ENCODE measurements at places on chromosomes 4 and X.

GRCh38 chr4:602559-602942 lies 22.8 kb upstream of the PDE6B start:
- peak; percentile 88 for DNase-seq

DNA sequence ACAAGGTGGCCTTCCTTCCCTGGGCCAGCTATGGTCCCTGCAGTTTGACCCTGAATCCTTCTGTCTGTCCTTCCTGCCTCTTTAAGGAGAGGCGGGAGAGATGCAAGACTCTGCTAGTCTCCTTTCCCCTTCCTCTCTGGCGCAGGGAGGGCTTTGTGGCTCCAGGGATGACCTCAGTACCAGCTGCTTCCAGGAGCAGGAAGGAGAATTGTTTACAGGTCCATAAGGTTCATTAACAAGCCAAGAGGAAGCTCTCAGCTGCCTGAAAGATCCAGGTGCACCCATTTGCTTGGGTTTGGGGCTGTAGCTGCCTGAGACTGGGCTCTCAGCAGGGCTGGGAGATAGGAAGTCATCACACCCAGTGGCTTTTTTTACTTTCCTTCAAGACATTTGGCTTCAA lies 4.0 kb upstream of the FATE1 start:
- no peak for DNase-seq

DNA sequence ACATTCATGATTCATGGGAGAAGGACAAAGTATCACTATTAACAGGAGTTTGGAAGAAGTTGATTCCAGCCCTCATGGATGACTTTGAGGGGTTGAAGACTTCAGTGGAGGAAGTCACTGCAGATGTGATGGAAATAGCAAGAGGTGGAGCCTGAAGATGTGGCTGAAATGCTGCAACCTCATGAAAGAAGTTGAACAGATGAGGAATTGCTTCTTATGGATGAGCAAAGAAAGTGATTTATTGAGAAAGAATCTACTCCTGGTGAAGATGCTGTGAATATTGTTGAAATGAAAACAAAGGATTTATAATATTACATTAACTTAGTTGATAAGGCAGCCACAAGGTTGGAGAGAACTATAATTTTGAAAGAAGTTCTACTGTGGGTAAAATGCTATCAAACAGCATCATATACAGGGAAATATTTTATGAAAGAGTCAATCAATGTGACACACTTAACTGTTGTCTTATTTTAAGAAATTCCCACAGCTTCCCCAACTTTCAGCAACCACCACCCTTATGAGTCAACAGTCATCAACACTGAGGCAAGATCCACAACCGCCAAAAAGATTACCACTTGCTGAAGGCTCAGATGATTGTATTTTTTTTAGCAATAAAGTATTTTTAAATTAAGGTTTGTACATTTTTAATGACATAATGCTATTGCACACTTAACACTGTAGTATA lies 302.6 kb downstream of the CBLL2 start:
- no peak for DNase-seq

- DNase-seq, result no peak
Observed at GRCh38 chrX:48966796-48967579, 4.7 kb downstream of the KCND1 start.

DNA sequence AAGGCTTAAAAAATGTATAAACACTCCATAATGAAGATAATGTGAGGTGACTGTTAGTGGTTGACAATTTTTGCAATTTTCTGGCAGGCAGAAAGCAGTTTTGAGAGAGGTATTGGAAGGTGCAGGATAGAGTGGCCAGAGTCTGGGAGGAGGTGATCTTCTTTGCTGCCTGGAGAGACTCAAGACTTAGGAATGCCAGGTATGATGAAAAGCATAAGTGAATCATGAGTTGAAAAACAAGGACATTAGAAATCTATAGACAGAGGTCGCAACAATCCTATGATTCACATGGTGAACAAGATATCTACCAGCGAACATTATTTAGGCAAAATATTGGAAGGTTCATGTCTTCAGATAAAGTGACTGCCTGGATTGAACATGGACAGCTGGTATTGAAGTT lies 118.5 kb downstream of the CFAP299 start:
- DNase-seq, result no peak

- DNase-seq, result no peak
Observed at GRCh38 chrX:149079805-149080406, 425.2 kb downstream of the IDS start.

DNA sequence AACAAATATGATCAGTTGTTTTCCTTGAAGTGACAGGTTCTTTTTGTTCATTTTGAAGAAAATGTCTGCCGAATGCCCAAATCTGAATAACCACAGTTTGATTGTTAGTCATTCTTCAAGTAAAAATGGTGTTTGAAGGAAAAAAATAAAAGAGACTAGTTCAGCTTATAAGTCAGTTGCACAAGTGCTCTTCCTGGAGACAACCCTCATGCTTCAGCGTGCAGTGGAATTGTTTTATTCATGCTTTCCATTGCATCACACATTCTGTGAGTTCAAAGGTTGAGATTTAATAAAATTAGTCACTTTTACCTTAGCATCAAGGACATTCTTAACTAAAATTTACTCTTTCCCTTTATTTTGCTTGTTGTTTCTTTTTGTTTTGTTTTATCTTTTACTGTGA lies 404.9 kb downstream of the ZNF674 start:
- DNase-seq, result no peak

GRCh38 chrX:15359701-15360100 lies 24.4 kb upstream of the PIGA start:
- DNase-seq, result no peak

GRCh38 chrX:74344280-74344622 lies 40.3 kb downstream of the ZCCHC13 start:
- DNase-seq, result no peak

DNA sequence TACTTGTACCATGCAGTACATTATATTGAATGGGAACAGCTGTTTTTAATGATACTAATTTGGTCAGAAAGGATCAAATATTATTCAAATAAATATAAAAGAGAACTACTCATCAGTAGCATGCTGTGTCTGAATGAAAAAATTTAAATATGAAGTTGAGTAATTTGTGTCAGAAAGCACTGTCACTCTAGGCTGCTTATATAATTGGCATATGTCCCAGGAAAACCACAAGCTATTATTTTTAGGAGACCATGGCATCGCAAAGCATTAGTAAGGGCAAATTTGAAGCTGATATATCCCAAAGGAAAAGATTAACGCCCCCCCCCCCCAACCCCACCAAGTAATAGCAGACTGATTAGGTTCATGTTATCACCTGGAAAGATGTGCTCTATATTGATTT lies 388.5 kb upstream of the SPANXN4 start:
- no peak for DNase-seq

DNA sequence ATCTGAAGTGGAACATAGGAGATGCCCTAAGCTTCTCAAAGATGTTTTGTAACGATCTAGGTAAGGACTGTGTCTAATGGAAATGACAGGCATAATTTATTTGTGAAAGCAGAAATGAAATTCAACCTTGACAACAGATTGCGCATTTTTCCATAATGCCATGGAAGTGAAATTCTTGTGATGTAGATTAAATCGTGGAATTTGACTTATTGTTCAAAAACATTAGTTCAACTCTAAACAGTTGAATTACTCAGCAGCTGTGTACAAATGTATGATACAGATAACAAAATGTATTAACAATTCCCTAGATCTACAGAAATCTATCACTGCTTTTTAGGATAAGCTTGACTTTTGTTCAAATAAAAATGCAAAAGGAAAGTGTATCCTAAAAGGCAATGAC lies 44.4 kb downstream of the VCX2 start:
- DNase-seq, result no peak
